ENCODE measurements at places on chromosomes 2 and 18.

DNA sequence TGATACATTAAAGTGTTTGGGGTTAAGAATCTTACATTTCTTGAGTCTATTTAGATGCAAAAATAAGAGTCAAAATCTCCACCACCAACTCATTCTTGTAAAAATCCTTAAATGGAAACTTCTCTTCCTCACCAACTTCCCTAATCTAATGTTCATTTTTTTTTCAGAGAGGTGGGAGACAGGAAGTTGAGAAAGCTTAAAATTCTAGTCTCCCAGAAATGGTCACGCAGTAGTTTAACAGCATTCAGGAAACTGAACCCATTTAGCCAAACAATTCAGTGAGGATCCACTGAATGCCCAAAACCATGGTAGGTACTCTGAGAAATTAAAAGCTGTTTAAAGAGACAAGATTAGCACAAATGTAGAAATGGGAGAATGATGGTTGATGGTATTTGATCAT is 69.0 kb downstream of the TXNL1 start:
- DNase-seq, result no peak

DNA sequence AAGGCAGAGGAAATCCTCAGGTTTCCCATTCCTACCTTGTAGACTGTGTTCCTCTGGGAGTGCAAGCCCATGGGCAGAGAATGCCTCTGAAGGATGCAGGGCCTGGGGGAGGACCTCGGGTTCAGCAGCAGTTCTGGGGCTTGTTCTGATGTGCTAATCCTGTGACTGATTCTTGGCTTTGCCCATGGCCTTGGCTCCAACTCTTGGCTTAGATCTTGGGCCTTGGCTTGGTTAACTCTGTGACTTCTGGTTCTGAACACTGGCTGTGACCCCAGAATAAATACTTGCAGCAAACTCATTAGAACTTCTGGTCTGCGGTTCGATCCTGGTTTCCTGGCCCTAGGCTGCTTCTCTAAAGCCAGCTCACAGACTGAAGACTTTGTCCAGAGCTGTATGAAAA is 366.9 kb upstream of the ZEB2 start:
- no peak for DNase-seq

DNA sequence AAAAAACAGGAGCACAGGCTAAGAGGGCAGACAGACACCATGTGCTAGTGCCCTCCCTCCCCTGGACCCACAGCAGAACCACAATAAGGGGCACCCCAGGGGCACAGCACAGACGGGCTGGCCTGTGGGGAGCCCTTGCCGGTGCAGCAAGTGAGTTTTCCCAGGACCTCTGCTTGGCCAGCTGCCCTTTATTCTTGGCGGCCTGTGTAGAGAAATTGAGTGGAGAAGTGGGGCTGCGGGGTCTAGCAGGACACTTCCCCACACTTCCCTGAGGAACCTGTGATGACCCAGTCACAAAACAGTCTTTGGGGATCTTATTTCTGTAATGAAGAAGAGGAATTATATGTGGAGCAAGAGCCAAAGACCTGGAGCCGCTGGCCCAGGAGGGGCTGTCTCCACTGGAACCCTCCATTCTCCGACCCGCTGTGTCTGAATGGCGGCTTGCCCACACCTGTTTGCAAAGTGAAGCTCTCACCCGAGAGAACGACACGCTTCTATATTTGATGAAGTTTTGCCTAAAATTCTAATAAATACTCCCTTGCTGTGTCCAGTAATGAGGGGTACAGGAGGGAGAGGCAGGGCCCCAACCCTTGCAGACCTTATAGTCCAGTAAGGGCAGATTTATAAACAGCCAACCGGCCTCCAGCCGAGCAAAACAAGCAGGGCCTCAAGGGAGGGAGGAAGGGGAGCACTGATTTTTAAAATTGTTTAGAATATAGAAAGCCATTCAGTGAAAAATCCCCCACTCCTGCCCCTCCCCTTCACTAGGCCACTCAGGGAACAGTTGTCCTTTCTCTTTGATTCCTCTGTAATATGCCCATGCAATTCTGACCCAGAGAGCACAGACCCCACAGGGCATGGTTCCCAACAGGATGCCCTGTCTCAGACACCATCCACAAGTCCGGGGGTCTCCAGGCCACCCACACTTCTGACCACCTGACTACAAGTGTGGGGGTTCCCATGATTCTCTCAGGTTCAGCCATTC is 44.7 kb upstream of the SNED1 start:
- no peak for DNase-seq

GRCh38 chr18:79399275-79400081 is 3.7 kb downstream of the NFATC1 start:
- DNase-seq, result no peak

DNA sequence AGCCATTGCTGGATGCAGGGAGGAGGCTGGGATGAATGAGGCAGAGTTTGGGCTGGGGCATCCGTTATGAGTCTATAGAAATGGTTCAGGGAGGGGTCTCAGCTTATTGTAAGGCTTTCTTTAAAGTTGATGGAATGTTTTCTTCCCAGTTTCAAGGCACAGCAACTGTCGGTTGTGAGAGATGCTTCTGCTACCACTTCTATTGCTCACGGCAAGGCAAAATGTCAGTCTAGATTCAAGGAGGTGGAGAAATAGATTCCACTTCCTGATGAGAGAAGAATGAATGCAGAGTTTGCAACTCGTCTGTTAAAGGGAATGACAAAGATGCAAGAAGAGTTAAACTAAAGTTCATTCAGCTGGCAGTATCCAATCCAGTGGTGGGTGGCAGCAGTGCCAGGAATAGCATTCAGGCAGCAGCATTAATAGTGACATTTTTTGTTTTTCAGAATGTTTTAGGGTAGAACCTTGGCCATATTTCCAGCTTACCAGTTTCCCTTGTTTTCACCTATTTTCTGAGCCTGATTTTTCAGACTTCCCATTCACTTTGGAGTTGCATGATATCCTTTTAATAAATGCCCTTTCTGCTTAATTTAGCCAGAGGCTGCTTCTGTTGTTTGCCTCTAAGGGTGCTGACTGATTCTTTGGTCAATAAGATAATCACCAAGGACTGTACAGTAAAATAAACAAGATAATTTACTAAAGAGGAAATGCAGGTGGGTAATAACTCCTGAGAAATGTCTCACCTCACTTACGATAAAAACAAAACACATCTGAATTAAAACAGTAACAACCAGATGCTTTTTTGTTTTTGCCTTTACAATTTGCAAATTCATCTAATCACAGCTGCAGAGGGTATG is 138.4 kb downstream of the RPIA start:
- DNase-seq, result no peak

- no peak for DNase-seq
These were observed 2.1 kb upstream of the MOGAT1 start for GRCh38 chr2:222669353-222669752.

- DNase-seq, result no peak
These were observed 129.0 kb downstream of the CABYR start for GRCh38 chr18:24267878-24268277.

- DNase-seq, result no peak
These were observed 81.5 kb upstream of the LDLRAD4 start for GRCh38 chr18:13136904-13137669.

DNA sequence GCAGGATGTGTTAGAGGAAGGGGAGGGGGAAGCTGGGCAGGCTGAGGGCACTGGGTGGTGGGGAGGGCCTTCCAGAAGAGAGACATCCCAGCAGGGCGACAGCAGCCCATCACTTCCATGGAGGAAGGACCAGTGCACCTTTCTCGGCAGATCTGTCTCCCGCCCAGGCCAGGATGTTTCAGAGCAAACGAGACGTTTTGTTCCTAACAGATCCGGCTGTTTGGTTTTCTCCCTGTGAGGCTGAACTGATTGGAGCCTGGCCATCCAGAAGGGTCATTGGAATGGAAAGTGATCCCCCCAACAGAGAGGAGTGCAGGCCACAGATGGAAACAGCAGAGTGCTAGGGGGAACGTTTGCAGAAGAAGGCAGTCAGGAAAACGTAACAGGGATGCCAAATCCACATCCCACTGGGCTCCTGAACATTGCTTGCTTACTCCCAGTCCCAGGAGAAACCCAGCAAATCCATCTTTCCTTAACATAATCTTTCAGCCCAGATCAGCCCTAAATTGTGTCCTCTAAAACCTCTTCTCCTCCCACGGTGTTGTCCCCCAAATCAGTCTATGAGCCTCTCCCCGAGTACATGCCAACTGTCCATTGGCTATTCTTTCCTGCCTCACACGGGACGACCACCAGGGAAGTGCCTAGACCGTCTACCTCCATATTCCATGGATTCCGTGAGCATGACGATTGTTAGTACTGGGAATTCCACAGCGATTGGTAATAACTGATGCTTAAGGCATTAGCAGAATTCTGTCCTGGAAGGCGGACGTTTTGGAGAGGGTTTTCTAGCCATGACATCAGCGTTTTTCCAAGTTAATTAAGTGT is 126.8 kb downstream of the SEPTIN10 start:
- DNase-seq, result no peak

- DNase-seq, result no peak
These were observed 84.8 kb downstream of the ACAA2 start for GRCh38 chr18:49728542-49728941.

DNA sequence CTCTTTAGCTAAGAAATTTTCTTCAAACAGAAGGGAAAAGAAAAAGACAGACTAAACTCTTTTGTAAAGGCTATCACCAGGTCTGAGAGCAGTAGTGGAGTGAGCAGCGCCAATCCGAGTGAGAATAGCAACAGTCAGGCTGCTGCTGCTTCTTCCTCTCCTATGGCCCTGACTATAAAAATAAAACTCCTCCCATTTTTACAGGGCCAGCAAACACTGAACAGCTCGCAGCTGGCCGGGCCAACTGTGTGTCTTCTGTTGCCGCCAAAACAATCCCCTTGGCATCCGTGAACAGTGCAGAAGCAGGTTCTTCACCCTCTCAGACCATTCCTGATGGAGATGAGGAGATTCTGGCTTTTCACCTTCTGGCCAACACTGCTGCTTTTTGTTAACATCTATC is 124.5 kb downstream of the CNTNAP5 start:
- no peak for DNase-seq

GRCh38 chr2:127984551-127984950 is 43.3 kb downstream of the SAP130 start:
- DNase-seq, result no peak

GRCh38 chr2:71156573-71156972 is 26.1 kb downstream of the MPHOSPH10 start:
- no peak for DNase-seq

DNA sequence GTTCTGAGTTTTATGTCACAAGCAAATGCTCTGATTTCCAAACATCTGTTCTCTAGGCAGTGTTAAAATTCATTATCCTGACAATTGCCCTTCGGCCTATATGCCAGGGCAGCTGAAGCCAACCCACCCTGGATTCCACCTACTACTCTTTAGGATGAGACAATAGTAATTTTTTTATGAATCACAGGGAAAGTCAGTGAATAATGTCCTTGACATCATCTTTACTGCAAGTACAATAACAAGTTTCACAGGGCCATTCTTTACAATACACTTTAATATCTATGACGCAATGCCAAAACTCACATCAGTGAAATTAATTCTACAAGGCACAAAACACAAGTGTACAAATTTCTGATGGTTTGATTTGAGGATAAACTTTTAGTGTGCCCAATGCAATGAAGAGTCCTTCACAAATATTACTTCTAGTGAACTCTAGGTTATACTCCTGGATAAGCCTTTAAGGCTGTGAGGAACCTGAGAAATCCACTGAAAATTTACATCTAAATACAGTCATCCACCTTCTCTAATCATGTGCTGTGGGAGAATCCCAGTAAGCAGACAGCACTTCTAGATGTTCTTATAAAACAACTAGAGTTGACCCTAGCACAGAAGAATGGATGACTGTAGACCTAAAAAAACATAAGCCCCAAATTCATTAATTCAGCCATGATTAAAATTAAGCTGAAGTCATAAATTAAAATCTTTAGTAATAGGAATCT is 77.3 kb upstream of the CTLA4 start:
- DNase-seq, result no peak

DNA sequence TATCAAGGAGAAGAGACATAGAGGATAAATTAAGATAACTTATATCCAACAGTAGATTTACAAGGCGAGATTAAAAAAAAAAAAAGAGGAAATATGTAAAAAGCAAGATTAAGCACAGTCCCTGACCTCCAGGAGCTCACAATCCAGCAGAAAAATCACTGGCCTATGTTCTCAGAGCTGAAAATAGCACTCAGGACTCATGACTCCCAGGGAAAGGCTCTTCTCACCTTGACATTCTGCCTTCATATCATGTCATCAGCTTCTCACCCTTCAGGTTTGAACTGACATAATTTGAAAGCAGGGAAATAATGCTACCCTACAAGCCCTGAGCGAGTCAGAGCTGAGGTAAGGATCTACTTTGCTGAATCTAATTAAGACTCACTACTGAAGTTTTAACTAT is 82.8 kb downstream of the L3MBTL4 start:
- DNase-seq, result no peak

- DNase-seq, result no peak
These were observed 99.6 kb downstream of the CELF4 start for GRCh38 chr18:37465958-37466357.

GRCh38 chr2:54572262-54572635 is 116.1 kb downstream of the SPTBN1 start:
- DNase-seq, result no peak

GRCh38 chr2:207330912-207331311 is 165.2 kb upstream of the KLF7 start:
- no peak for DNase-seq

- no peak for DNase-seq
These were observed 63.5 kb downstream of the TBC1D8 start for GRCh38 chr2:101087638-101088037.

GRCh38 chr18:12556946-12557806 is 100.7 kb downstream of the SPIRE1 start:
- no peak for DNase-seq

DNA sequence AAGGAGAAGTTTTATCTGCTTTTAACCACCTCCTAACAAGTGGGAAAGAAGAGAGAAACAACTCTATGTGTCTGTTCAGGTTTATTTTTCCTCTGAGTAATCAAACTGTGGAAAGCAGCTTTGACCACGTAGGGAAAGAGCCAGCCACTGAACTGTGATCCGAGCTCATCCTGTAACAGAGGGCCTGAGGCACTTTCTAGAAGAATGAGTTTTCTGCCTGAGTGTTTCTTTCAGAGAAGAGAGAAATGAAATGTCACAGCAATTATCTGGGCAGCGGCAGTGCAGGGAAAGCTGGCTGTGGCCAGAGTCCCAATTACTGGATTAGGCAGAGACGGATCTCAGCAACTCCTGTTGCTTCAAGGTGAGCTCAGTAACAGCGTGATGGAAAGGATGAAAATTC is 151.9 kb downstream of the CD226 start:
- no peak for DNase-seq

- DNase-seq, result no peak
These were observed 121.8 kb downstream of the SLC4A10 start for GRCh38 chr2:161745866-161746614.

- DNase-seq, result no peak
These were observed 97.9 kb downstream of the ACKR3 start for GRCh38 chr2:236667526-236667925.

GRCh38 chr2:134393075-134393461 is 139.2 kb downstream of the MGAT5 start:
- no peak for DNase-seq

GRCh38 chr18:34709750-34710441 is at the start of gene DTNA:
Gene DTNA, plus strand, starts transcription at chr18:34710298. Its CDS starts 45,679 bp downstream, at chr18:34755977.
- DNase-seq, result no peak
